CD4-positive, alpha-beta T cell (primary cell): ENCODE measurements at places on chromosomes 7 and 10. TPM values are rescaled to one million over a fixed set of nuclear protein-coding genes. Genes with fewer than 3 reads are reported as not detected.
A peak's percentile ranks its signal among the peaks of the same experiment; 100 is the strongest.

Gene INA
- not detected for total RNA-seq

DNA sequence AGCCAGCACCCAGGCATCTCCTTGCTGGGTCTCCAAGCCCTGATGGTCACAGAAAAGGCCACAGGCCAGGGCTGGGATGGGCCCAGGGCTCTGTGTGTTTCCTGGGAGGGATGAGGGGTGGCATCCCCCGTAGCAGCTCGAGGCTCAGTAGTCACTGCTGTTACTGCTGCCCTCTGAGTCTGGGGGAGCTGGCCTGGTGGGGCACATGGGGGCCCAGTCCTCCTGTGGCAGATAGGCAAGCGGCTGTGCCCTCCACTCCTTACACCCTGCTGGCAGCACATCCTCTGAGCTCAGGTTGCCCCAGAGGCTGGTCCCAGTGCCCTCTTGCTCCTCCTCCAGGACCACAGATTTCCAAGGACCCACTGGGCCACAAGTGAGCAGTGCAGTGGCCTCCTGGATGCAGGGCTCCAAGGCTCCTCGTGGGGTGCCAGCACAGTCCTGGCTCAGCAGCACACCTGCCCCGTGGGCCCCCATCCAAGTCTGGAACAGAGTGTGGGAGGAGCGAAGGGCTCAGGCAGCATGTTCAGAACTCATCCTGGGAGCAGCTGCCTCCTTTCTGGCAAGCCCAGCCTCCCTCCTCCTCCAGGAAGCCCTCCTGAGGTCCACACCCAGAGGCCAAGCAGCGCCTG is 31.5 kb upstream of the TUBB8 start:
- no peak overlapping the region for H3K27ac ChIP-seq
- H3K27me3 ChIP-seq, result peaks cover 16% of the 10 kb centered on the region
- no peak overlapping the region for H3K4me3 ChIP-seq
- no peaks in the 10 kb centered on the region for H3K36me3 ChIP-seq
- H3K4me1 ChIP-seq, result peaks cover 7% of the 10 kb centered on the region

Gene TUBB8
- total RNA-seq, result not detected

GRCh38 chr7:91295576-91295975 is 31.3 kb downstream of the FZD1 start:
- H3K36me3 ChIP-seq, result no peaks in the 10 kb centered on the region
- no peak for DNase-seq
- H3K27me3 ChIP-seq, result no peaks in the 10 kb centered on the region
- H3K4me3 ChIP-seq, result no peak overlapping the region
- no peaks in the 10 kb centered on the region for H3K4me1 ChIP-seq

GRCh38 chr10:109957092-109957797 is 33.9 kb upstream of the XPNPEP1 start:
- DNase-seq, result no peak
- peaks cover 3% of the 10 kb centered on the region for H3K4me1 ChIP-seq
- no peaks in the 10 kb centered on the region for H3K27me3 ChIP-seq
- H3K36me3 ChIP-seq, result no peaks in the 10 kb centered on the region
- H3K27ac ChIP-seq, result no peak overlapping the region

DNA sequence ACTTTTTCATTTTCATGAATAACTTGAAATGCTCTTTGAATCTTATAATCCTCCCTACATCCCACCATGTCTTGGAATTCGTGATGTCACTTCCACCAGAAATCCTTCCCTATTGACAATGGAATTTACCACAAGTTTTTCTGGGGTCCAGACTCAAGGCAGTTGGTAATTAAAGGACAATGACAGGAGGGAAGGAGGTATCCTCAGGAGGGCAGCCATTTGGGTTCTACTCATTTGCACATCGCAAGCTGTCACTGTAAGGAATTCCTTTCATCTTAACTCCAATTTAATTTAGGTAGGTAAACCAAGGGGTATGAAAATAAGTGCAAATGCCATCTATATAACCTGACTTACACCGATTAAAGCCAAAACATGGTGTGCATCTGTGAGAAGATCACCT is 21.9 kb downstream of the LRRC17 start:
- H3K27ac ChIP-seq, result no peak overlapping the region
- no peak for DNase-seq
- no peaks in the 10 kb centered on the region for H3K36me3 ChIP-seq
- H3K4me3 ChIP-seq, result no peak overlapping the region
- no peaks in the 10 kb centered on the region for H3K4me1 ChIP-seq

DNA sequence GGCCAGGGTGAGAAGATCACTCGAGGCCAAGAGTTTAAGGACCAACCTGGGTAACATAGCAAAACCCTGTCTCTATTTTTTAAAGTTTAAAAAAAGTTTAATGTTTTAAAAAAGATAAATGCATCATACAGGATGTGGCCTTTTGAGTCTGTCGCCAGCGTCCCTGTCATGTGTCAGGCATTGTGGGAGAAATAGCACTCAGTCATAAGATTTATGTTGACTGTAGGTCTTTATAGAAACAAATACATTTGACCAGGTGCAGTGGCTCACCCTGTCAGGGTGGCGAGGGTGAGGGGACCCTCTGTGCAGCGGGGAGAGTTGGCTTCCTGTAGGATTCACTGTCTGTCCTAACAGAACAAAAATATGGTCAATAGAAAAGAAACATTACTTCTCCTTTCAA is 63.5 kb upstream of the SH2B2 start:
- no peak for DNase-seq
- no peak overlapping the region for H3K27ac ChIP-seq
- H3K4me1 ChIP-seq, result no peaks in the 10 kb centered on the region
- H3K27me3 ChIP-seq, result no peaks in the 10 kb centered on the region
- no peak overlapping the region for H3K4me3 ChIP-seq

DNA sequence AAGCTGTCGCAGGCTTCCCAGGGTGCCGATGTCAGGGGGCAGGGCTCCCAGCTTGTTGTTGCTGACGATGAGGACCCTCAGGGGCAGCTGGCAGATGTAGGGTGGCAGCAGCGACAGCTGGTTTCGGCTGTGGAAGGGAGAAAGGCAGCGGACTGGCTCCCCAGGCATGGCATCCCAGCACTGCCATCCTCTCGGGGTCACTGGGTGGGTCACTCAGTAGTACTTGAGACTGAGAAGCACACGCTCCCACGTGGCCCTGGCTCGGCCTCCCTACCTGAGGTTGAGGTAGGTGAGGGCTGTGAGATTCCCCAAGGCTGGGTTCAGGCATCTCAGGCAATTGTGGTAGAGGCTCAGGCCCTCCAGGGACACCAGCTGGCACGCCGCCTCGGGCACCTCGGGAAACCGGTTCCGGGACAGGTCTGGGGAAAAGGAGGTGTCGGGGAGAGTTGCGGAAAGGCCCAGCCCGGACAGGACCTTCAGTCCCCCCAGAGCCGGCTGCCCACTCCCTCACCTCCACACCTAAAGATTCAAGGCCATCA is 3.8 kb downstream of the LRCH4 start:
- peak overlapping the region; percentile 96 for H3K27ac ChIP-seq
- peaks cover 58% of the 10 kb centered on the region for H3K36me3 ChIP-seq
- H3K4me3 ChIP-seq, result peak overlapping the region; percentile 95
- no peak for DNase-seq
- peaks cover 61% of the 10 kb centered on the region for H3K4me1 ChIP-seq

Gene IFIT3
- total RNA-seq, result 11.5 TPM

Gene GNGT1
- not detected for total RNA-seq

- H3K27me3 ChIP-seq, result no peaks in the 10 kb centered on the region
- no peaks in the 10 kb centered on the region for H3K36me3 ChIP-seq
- H3K4me3 ChIP-seq, result no peak overlapping the region
- no peak for DNase-seq
- H3K4me1 ChIP-seq, result no peaks in the 10 kb centered on the region
Observed at GRCh38 chr7:109126404-109127050, 556.9 kb downstream of the DNAJB9 start.

DNA sequence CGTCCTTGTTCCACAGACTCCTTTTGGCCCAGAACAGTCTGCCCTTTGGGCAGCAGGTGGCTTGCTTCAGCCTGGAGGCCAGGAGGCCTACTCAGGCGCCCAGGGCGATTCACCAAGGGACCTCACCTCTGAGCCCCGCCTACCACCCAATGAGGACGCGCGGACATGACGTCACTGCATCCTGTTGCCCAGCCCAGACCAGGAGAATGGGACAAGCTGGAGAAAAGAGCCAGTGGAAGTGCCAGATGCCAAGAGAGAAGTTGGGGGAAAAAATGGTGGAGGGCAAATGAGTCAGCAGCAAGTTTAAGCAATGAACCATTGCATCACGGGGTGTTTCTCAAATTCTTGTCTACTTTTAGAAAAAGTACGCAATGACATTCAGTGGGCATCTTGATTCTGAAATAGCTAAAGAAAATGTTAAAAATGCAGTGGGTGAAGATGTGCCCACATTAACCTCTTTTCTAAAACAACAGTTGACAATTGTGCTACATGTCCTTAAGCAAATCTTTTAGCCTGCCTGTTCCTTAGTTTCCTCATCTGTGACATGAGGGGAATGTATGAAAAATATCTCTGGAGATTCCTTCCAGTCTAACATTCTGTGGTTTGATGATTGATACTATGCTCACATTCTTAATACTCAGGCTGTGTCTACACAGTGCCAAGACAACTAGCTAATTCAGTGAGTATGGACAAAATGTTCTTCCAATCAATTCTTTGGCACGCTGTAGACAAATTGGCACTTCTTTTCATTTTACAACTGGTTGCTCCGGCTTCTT is 23.9 kb upstream of the LEP start:
- no peaks in the 10 kb centered on the region for H3K27me3 ChIP-seq
- H3K4me3 ChIP-seq, result no peak overlapping the region
- H3K27ac ChIP-seq, result no peak overlapping the region
- DNase-seq, result no peak
- no peaks in the 10 kb centered on the region for H3K4me1 ChIP-seq
- no peaks in the 10 kb centered on the region for H3K36me3 ChIP-seq

DNA sequence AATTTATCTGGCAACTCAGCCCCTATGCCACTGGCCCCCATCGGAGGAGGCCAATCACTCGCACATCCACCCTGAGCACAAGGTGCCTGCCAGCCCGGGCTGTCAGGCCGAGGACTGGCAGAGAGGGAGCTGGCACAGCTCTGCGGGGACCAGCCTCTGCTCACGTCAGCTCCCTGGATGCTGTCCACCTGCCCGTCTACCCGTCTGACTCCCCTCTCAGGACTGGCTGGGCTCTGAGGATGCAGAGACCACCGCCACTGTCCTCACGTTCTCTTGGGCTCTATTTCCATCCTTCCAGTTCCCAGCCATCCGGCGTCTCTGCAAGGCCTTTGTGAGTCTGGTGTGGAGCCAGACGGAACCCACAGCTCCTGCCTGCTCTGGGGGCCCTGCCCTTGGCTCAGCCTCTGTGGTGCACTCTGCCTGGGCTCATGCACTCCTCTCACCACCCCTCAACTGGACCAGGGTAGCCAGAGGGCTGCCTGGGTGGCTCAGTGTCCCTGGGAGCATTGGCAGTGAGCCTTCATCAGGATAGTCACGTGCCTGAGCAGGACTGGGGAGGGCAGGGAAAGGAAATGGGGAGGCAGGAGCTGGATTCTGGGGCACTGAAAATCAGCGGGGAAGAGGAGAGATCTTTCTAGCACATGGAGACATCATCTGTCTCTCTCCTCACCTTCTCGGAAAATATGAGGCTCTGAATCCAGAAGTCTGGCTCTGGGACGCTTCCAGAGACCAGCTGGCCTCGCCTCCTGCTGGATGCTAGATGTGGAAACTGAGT is 38.0 kb upstream of the PCBD1 start:
- peaks cover 6% of the 10 kb centered on the region for H3K4me1 ChIP-seq
- H3K27ac ChIP-seq, result no peak overlapping the region

DNA sequence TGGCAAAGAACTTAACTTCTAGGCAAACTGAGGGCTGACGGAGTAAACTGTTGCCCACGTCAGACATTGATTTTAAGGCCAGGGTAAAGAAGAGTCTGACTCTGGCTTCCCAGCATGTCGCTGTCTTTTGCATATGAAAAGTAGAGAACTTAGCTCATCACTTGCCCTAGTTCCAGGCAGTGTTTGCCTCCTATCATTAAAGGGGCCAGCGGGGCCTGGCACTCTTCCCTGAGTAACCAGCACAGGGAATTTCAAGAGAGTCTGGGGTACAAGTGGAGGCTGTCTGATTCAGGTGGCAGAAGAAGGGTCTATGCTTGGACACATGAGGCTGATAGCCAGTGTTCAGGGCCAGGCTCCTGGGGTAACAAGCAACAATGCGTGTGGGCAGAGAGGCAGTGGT is 4.8 kb downstream of the DENND2A start:
- H3K36me3 ChIP-seq, result no peaks in the 10 kb centered on the region
- H3K27ac ChIP-seq, result no peak overlapping the region
- peaks cover 13% of the 10 kb centered on the region for H3K4me1 ChIP-seq
- no peak for DNase-seq

DNA sequence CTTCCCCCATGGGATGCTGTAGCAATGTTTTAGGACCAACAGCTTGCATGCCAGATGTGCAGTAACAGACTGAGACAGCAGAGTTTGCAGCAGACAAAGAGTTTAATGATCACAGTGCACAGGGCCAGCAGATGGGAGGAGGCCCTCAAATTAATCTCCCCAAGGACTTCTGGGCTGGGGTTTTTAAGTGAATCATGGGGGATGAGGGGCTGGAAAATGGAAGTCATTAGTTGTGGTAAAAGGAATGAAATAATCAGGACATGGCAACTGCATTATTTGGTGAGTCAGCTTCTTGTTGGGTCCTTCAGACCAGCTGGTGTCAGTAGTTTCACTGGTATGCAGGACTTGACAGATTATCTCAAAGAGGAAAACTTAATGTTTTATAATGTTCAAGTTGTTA is 12.6 kb upstream of the NRBF2 start:
- H3K36me3 ChIP-seq, result no peaks in the 10 kb centered on the region
- H3K4me1 ChIP-seq, result no peaks in the 10 kb centered on the region
- H3K27ac ChIP-seq, result no peak overlapping the region
- no peaks in the 10 kb centered on the region for H3K27me3 ChIP-seq
- no peak overlapping the region for H3K4me3 ChIP-seq

Gene CHAT
- total RNA-seq, result not detected

Gene LRRTM3
- total RNA-seq, result not detected
